ENCODE measurements at places on chromosomes 2 and 18.
A peak's percentile ranks its signal among the peaks of the same experiment; 100 is the strongest.

- no peak for DNase-seq
Measured at GRCh38 chr2:187576906-187577305, 22.7 kb upstream of the TFPI start.

DNA sequence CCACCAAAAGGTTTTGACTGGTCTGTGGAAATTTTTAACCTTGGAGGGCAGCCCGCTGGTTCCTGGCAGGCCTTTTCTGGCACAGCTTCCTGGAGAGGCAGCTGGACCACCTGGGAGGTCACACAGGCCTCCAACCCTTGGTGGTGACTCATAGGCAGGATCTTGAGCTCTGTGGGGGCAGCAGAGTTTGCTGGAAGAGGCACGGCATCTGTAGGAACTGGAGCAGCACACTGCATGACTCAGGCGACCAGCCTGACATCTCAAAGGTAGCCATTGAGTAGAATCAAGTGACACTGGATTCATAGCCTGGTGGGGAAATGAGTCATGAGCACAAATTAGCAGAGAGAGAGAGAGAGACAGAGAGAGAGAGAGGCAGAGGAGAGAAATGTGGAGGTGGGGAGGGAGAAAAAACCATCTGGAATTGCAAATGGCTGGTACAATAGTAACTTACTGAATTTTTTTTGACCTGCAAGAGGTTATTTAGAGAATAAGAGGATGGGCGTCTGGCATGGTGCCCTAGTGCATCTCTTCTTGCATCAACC, 57.4 kb downstream of the TRPM8 start:
- no peak for DNase-seq

- DNase-seq = no peak
Measured at GRCh38 chr2:181058378-181059269, 78.2 kb downstream of the UBE2E3 start.

GRCh38 chr2:180905002-180905401, 75.4 kb upstream of the UBE2E3 start:
- no peak for DNase-seq

DNA sequence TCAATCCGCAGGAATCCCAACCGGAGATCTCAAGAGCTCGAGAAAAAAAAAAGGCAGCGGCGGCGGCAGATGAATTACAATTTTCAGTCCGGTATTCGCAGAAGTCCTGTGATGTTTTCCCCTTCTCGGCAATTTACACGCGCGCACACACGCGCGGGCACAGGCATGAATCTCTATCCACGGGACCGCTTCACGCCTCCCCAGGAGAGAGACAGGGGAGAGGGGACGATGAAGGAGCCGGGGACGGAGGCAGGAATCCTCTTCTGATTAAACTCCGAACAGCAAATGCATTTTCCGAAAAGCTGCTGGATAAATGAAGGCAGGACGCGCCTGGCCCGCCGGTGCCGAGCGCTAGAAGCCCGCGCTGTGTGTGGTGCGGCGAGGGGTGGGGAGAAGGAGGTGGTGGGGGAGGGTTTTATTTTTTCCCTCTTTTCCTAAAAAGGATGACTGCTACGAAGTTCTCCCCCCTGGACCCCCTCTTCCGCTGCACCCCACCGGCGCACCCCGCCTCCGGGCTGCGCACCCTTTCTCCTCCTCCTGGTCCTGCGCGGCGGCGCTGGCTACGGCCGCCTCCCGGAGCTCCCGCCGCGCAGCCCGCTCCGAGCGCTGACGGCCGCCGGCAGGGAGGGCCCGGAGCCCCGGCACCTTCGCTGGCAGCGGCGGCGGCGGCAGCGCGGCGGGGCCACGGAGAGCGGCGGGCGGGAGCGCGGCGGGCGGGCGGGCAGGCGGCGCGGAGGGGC, at the start of gene BCL2:
BCL2 (minus strand) TSS at position 387 of the 740 bp plus-strand sequence.
- DNase-seq = peak; percentile 40

GRCh38 chr2:117940436-117940835, 73.4 kb downstream of the CCDC93 start:
- no peak for DNase-seq

GRCh38 chr18:65091744-65092329, 659.0 kb upstream of the CDH7 start:
- DNase-seq = no peak

GRCh38 chr2:33130054-33130447, 183.3 kb downstream of the LTBP1 start:
- no peak for DNase-seq

- DNase-seq = no peak
Measured at GRCh38 chr2:138209009-138209408, 244.7 kb downstream of the HNMT start.
